ENCODE measurements at places on chromosomes 2 and 18.

- no peak for DNase-seq
These were observed 215.7 kb upstream of the HNMT start for GRCh38 chr2:137748533-137748932.

DNA sequence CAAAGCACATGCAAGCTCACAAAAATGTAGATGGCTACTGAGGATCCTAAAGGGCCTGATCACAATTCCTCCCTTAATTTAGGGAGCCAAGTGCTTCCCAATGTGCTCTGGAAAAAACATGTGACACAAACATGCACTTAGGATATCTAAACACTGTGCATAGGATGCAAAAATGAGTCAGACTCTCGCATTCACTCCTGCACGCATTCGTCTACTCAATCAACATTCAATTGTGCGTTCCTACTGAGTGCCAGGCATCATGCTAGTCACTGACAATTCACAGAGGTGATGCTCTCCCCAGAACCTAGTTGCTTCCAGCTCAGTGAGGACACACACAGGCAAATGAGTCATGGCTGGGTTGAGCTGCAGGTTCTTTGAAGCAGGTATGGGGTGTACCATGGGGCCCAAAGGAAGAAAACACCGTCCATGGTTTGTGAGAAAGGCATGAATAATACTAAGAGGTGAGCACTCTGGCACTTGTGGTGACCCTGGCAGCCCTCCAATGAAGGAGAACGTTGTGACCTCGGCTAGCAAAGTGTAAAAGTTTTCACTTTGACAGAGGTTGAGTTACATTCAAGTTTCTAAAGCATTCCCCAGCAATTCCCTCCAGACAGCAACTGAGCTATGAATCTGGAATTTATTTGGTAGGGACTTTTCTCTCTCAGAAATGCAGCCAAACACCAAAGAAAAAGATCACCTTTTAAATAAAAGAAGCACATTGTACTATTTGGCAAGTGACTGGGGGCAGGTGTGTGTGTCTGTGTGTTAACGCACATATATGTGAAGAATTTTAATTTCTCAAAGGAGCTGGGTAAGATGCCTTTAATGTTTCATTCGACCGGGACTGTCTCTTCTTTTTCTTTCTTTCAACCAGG lies 173.3 kb downstream of the ALPK2 start:
- no peak for DNase-seq

DNA sequence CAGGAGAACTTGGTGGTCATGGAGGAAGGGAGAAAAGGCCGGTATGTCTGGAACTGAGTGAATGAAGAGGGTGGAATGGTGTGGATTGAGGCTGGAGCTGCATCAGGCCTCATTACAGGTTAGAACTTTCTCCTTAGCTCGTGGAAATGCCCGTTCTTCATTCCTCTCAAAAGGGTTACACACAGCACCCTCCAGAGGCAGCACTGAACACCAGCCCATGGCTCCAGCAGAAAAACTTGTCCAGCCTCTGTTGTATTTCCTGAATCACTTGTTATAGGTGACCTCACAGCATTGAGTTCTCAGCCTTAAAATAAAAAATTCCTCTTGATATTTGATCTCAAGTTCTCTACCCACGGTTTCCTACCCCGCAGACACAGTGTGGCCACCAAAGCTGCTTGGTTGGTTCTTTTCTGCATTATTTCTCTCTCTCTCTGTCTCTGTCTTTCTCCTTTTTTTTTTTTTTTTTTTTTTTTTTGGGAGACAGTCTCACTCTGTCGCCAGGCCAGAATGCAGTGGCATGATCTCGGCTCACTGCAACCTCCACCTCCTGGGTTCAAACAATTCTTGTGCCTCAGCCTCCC lies 89.6 kb downstream of the ITGB1BP1 start:
- DNase-seq: no peak

- DNase-seq: no peak
These were observed 44.0 kb downstream of the CIB4 start for GRCh38 chr2:26597197-26597596.

GRCh38 chr2:139622691-139623090 lies 842.5 kb upstream of the NXPH2 start:
- no peak for DNase-seq

DNA sequence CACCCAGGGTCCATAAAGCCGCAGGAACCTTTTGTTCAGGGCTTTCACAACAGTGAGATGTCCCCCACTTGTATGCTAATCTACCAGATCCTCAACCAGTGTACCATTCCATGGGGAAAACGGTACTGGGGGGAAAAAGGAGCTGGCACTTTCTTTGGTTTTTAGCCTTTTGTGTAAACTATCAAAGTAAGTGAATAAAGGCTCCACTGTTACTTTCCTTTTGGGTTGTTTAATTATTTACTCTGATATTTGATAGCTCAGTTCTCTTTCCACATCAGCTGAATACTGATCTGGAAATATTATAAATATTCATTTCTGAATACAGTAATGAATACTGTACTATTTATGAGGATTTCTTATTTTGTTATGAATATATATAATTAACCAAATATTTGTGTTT lies 20.3 kb downstream of the HADHA start:
- DNase-seq: no peak

- DNase-seq: no peak
These were observed 100.7 kb downstream of the MAIP1 start for GRCh38 chr2:200056105-200056504.

- no peak for DNase-seq
These were observed 491 bp downstream of the ALK start for GRCh38 chr2:29920631-29921559.

GRCh38 chr18:13218368-13218991 lies at the start of gene LDLRAD4:
TSS of gene LDLRAD4 (plus strand) at chr18:13218760.
- DNase-seq: no peak

DNA sequence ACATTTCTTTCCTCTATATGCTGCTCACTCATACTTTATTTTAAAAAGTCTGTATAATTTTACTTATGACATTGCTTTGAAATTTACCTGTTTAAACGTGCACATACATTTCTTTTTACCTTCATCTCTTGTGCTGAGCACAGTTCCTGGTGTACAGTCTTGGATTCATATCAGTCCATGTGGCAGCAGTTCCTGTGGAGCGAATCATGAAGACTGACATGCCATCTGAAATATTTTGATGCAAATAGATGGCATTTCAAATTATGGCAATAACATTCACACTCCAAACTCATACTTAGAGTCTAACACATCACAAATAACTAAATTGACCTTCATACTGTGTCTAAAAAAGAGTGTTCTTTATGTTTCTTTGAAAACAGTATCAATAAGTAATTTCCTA lies 90.3 kb upstream of the CDH2 start:
- DNase-seq: no peak

- DNase-seq: no peak
These were observed 20.4 kb downstream of the COL6A3 start for GRCh38 chr2:237393523-237393922.

GRCh38 chr2:9755638-9756037 lies 87.6 kb upstream of the TAF1B start:
- no peak for DNase-seq

GRCh38 chr2:239584986-239585385 lies 184.2 kb upstream of the HDAC4 start:
- no peak for DNase-seq

Data from Jurkat, Clone E6-1 (cell line).